ENCODE measurements at places on chromosomes 12 and 14. TPM values are rescaled to one million over a fixed set of nuclear protein-coding genes. Genes with fewer than 3 reads are reported as not detected.

- DNase-seq, result peak; percentile 39
Observed at GRCh38 chr14:61661471-61662400, 33.6 kb upstream of the HIF1A start.

DNA sequence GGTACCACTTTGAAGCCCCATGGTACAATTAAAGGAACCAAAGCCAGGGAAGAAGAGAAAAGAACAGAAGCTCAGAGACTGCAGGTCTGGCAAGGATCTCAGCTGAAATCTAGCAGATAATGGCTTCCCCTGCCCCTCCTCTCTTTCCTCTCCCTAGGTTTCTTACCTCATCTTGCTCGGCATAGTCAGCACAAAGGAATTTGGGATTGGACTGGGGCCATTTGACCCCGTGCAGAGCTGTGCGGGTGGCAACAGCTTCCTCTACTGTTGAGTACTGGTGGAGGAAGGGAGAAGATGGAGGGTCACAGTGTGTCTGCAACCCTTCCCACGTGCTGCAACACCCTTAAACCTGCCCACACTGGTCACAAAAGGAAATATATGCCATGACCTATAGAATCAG is 4.7 kb upstream of the CDH24 start:
- DNase-seq, result peak; percentile 96

GRCh38 chr12:125773033-125773640 is 707.9 kb downstream of the AACS start:
- DNase-seq, result peak; percentile 1

GRCh38 chr12:80979251-80979650 is 41.5 kb upstream of the LIN7A start:
- no peak for DNase-seq

DNA sequence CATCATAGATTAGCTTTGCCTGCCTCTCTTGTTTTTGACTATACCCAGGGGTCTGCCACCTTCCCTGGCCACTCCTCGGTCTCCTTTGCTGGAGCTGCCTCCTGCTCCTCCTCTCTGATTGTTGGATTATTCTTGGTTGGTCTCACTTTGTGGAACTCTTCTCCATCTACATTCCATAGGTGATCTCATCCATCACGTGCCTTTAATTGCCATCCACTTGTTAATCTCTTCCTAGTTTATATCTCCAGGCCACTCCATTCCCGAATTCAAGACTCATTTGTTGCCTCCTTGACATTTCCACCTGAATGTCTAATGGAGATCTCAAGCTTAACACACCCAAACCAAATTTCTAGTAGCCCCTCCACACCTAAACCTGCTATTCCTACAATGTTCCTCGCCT is 5.4 kb downstream of the POLR3B start:
- DNase-seq, result no peak

DNA sequence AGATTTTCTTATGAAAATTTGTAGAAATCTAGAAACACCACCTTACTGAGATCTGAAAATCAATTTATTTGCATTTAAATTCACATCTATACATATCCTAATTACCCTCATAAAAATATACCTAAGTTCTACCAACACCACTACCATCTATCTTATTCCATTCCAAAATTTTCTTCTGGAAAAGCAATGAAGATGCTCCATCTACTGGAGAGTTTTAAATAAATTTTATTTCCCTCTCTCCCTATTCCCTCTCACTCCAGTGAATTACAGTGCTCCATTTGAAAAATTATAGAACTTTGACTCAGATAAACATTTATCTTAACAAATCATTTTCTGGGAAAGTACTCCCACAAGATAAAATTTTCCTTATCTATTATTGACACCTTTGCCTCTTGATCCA is 2.3 kb upstream of the C14orf39 start:
- no peak for DNase-seq

Gene STAC3
- not detected for total RNA-seq

Gene SRRM4
- not detected for total RNA-seq

DNA sequence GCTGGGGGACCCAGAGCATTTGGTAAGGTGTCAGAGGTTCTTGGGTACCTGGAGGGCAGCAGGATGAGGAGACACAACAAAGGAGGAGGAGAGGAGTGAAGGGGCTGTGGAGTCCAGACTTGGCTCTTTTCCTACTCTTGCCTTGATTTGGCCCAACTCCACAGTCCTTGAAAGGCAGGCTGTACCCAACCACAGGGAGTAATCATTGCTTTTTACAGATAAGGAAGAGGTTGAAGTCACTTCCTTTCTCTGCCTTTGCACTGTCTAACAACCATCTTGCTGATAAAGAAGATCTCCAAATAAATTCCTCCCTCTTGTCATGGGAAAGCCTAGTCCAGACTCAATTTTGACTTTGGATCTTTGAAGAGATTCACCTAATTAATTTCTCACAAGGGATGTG is 226.8 kb upstream of the HMGA2 start:
- peak; percentile 71 for DNase-seq

Gene GALNT9
- not detected for total RNA-seq

- DNase-seq, result no peak
Observed at GRCh38 chr12:117865505-117865904, 103.3 kb downstream of the KSR2 start.

DNA sequence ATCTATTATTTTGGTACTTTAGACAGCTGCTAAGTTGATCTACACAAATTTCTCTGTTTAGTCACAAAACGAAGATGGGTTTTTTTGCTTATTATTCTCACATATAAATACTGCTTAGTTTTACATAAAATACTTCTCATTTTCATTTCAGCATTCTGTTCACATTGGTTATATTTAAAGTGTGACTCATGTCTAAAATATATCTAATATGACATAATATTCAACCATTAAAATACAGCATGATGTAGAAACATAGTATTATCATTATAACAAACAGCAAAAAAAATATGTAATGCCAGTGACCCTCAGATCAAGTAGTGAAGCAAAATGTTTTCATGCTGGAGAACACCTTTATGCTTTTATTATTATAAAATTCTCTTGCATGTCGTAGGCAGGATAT is 63.7 kb downstream of the SH2B3 start:
- DNase-seq, result no peak

Gene RNF212B
- not detected for total RNA-seq

GRCh38 chr12:84412226-84412625 is 500.4 kb downstream of the SLC6A15 start:
- DNase-seq, result no peak
